ENCODE measurements at places on chromosomes 2 and 18.

- no peak for DNase-seq
Measured at GRCh38 chr2:181553244-181553643, 96.1 kb downstream of the ITGA4 start.

DNA sequence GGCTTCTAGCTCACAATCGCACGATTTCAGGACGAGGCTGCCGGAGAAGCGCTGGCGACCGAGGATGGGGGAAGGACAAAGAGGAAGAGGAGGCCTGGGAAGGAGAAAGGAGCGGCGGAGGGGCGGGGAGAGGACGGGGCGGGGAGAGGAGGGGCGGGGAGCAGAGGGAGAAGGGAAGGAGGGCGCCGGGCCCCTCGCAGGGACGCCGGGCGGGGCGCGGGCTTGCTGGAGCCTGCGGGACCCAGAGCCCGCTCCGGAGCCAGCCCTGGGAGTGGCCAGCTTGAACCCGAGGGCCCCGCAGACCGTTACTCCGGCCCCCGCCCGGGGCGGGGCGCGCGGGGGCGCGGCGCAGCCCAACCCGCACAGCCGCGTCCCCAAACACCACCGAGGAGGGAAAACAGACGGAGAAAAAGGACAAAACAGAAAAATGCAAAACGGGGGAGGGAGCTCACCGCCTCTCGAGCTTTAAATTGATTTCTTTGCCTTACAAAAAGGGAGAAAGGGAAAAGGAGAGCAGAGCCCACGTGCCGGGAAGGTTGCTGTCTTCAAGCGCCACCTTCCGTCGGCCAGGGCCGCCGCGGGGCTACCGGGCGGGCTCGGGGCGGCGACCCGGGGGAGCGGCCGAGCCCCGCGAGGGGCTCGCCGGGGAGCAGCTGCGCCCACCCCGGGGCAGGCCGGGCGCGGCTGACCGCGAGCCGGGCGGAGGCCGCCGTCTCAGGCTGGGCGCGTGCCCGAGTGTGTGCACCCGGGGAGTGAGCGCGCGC is 781 bp upstream of the SOX11 start:
- no peak for DNase-seq

- no peak for DNase-seq
Measured at GRCh38 chr18:9638886-9639285, 24.5 kb upstream of the PPP4R1 start.

DNA sequence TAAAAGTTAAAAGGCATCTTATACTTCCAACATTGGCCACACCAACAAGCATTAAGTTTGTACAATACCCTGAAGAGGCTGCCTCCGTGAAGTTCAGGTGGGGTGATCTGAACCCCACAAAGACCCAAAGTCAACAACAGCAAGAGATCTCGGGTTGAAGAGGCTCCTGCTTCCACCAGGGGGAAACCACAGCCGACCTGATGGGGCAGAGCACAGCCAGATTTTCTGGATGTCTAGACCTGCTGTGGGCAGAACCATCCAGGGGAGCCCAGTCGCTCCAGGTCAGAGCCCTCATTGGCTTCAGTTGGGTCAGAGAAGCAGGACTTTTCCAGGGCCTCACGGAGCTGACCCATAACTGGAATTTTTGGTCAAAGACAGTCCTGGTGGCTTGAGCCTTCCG is 66.5 kb upstream of the ACKR3 start:
- DNase-seq: no peak

DNA sequence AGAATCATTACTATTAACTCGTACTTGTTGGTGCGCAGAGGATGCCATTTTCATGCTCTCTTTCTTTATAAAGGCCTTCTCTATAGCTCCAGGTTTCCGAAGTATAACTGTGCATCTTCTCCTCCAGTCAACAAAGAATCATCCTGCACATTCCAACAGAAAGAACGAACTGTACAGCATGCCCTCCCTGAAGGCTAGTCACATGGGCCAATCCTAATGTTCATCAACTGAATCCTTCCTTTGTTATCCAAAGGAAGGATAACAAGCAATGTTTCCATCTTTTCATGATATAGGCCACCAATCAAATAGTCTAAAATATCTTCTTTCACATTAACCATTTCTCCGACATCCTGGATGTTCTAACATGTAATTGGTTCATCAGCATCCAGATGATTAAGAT is 66.9 kb upstream of the LDLRAD4 start:
- DNase-seq: no peak

GRCh38 chr18:35553300-35553699 is 28.2 kb upstream of the GALNT1 start:
- no peak for DNase-seq

DNA sequence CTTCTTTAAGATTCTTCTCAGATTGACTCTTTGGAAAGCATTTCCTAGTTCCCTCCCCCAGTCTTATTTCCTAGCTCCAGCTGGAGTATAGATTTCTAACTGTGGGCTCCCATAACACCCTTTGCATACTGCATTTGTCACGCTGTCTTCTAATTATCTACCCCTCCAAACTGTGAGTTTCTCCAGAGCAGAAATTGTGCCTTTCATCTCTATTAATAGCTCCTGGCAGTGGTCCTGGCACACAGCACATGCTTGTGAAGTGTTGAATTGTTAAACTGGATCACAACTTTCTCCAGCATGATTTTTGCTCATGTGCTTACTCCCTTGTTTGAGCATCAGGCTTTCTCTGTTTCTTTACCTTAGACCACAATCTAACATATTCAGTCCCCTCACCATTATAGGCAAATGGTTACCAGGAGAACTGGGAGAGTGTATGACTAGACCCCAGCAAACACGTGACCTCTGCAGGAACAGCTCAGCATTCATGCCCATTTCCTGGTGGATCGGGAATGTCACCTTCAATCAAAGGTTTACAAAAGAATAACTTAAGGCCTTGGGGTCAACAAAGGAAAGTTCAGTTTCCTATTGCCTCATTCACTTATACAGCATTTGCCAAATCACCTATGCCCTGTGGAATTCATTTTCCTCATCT is 175.7 kb upstream of the TANK start:
- DNase-seq: no peak

DNA sequence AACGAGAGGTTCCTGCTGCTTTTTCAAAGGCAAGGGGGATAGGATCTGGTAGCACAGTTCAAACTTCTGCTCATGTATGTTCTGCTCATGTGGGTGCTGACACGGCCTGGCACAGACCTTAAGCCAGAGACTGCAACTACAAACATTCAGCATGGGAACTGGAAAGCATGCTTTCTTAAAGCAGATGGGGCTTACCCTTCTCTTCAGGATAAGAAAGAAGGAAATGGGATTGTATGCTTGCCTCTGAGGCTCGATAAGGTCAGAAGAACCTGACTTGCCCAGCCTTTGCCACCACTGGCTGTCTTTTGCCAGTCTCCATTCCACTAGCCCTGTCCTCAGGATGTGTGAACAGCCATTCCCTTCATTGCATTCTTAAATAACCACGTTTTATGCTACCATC is 10.7 kb downstream of the DOCK10 start:
- no peak for DNase-seq

- DNase-seq: no peak
Measured at GRCh38 chr18:9417073-9417851, 58.1 kb upstream of the RALBP1 start.

- no peak for DNase-seq
Measured at GRCh38 chr2:12304564-12305171, 412.1 kb upstream of the TRIB2 start.

DNA sequence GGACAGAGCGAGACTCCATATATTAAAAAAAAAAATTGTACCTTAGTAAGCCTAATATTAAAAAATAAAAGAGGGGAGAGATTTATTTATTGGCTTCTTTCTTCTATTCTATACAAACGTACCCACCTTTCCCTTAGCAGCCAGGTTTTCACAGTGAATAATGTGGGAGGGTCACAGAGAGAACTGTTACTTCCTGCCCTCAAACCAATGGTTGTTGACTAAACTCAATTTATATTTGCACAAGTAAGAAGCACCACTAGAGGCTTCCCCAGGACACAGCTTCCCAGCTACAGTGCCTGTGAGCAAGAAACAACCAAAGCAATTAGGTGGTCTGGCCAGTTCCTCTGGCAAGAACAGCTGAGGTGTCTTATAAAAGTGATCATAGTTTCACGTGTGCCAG is 28.9 kb upstream of the GALR1 start:
- DNase-seq: no peak

GRCh38 chr2:209772290-209772685 is 656 bp downstream of the UNC80 start:
- DNase-seq: no peak

DNA sequence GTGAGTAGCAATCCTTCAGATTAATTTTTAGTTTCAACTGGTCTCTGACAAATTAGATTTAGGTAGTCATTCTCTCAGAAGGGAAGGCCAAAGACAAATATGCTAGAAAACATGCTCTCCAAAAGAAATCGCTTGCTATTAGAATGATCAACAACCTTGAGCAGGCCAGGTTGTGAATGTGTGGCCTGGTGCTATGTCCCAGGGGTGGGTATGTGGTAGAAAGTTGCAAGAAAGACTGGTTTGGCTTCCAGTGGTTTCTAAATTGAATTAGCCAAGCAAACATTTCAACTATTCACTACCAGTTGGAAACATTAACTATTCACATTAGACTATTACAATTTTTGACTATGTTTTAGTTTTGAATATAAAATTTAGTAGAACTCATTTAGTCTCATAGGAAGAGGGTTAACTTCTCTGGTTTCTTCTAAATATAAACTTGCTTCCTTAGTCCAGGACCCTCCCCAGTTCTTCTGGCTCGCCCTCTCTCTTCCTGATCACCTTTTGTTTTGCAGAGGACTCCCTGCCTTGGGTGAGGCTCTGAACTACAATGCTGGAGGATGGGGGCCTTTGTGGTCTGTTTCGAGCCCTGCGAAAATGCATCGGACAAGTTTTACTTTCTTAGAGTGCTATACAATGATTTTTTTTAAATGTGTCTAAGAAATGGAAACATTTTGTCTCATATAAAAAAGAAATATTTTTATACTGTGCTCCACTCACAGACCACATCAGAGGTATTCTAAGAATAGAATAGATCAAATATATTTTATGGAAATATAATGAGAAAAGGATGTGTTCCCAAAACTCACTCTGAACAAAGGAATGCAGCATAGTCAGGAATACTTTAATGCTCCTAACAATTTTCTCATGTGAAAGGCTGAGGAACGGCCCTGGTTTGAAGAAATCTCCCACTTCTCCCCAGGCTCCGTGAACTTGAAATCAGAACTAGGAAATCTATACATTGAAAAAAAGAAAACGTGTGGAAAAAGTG is 375.0 kb upstream of the ZEB2 start:
- DNase-seq: no peak

GRCh38 chr2:212958133-212958532 is 193.3 kb downstream of the IKZF2 start:
- DNase-seq: no peak

GRCh38 chr18:8462651-8463185 is 146.5 kb upstream of the RAB12 start:
- no peak for DNase-seq

DNA sequence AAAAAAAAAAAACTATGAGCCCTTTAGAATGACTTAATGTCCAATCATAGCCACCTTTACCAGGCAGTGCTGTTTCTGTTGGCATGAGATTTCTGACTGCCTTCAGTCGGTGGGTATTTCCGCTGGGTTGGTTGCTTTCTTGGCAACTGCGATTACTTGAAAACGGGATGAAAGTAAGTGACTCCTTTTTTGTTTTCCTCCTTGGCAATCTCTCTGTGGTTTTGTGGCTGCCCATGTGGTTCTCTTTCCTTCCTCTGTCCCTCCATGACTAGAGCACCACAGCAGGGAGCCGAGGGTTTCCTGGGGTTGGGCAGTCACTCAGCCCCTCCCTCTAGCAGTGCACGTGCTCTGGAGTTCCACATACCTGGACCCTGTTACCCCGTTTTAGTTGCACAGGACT is 112.1 kb downstream of the KLHL29 start:
- no peak for DNase-seq

DNA sequence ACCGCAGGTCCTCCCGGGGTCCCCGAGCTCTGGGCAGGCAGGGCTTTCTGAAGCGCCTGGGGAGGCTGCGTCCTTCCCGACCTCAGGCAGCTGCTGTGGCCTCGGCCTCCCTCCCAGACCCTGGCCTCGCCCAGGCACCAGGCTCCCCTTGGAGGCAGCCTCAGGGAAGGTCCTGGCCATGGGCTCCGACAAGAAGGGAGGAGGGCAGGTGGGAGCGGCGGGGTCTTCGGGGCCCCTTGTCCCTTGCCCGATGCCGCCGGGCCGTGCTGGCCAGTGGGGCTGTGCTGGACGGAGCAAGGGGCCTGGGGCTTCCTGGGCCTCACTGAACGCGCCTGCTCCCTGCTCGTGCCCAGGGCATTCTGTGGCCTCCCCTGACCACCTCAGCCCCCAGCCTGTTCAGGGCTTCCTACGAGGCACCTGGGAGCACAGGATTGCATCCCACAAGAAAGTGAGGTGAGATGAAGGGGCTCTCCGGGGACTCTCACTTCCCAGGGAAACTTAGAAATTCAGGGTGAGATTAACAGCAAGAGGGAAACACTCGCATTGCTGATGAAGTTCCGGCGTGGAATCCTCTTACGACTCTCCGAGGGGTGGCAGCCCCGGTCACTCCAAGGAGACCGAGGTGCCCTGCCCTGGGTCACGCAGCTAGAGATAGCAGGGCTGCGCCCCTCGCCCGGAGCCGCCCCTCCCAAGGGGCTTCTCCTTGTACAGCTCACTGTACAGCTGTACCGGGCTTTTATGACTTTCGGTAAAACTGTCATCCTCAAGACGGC is 778 bp downstream of the MFSD2B start:
- DNase-seq: no peak

DNA sequence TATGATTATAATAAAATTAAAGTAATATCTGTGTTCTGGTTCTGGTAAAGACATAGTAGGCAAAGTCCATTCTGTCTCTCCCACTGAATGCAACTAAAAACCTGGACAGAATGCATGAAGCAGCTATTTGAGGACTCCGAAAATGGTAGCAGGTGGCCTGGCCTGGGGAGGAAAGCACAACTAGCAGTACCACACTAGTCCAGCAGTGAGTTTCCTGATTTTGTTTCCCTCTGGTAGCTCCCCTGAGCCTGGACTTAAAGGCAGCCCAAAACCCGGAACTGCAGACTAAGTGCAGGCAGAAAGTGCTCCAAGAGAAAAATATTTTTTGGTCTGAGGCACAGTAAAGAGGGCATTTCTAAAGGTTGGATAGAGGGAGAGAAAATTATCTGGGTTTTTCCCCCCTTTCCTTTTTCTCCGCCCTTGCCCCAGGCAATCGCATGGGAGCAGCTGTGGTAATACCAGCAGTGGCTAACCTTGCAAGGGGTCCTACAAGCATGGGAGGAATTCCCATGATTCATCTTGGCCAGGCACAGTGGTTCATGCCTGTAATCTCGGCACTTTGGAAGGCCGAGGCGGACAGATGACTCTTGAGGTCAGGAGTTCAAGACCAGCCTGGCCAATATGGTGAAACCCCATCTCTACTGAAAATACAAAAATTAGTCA is 32.3 kb downstream of the ASXL2 start:
- DNase-seq: no peak

- DNase-seq: no peak
Measured at GRCh38 chr18:28820353-28820752, 643.4 kb upstream of the CDH2 start.
